ENCODE measurements at places on chromosomes 1 and 21.

DNA sequence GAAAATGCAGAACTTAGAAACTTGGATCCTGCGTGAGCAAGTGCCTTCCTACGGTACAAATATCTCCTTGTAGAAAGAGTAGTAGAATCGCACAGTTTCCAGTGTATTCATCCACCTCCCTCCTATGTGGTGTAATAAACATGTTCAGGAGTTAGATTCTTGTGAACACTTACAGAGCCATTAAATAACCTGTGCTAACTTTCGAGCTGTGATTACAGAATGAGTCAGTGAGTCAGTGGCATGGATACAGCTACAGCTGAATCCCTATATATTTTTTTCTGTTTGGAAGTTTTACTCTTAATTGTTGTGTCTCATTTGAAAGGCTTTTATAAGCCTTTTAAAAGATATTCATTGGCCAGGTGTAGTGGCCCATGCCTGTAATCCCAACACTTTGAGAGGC, 148.7 kb downstream of the EDEM3 start:
- DNase-seq, result no peak

DNA sequence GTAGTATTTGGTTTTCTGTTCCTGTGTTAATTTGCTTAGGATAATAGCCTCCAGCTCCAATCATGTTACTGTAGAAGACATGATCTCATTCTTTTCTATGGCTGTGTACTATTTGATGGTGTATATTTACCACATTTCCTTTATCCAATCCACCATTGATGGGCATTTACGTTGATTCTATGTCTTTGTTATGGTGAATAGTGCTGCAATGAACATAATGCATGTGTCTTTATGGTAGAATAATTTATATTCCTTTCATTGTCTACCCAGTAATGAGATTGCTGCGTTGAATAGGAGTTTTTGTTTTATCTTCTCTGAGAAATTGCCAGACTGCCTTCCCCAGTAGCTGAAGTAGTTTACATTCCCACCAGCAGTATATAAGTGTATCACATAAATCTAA, 538.8 kb downstream of the LRRIQ3 start:
- DNase-seq, result no peak

- DNase-seq, result no peak
Observed at GRCh38 chr1:1164701-1165451, 8.8 kb upstream of the TTLL10 start.

GRCh38 chr21:42230178-42230577, 11.2 kb downstream of the ABCG1 start:
- DNase-seq, result no peak

DNA sequence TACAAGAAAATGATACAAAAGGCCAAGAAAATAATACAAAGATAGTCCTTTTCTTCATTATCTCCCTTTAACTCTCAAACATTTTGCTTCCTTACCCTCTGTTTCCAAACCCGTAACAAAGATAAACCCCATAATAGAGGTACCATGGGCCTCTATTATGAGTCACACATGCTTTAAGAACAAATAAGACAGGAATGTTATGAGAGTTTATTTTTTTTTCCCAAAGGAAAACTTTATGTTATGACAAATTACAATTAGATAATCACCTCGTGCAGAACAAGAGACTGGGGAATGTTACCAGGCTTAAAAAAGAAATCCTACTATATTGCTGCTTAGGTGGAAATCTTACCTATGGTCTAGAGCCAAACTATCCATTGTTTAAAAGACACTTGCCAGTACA, 272.0 kb downstream of the BRINP3 start:
- no peak for DNase-seq

DNA sequence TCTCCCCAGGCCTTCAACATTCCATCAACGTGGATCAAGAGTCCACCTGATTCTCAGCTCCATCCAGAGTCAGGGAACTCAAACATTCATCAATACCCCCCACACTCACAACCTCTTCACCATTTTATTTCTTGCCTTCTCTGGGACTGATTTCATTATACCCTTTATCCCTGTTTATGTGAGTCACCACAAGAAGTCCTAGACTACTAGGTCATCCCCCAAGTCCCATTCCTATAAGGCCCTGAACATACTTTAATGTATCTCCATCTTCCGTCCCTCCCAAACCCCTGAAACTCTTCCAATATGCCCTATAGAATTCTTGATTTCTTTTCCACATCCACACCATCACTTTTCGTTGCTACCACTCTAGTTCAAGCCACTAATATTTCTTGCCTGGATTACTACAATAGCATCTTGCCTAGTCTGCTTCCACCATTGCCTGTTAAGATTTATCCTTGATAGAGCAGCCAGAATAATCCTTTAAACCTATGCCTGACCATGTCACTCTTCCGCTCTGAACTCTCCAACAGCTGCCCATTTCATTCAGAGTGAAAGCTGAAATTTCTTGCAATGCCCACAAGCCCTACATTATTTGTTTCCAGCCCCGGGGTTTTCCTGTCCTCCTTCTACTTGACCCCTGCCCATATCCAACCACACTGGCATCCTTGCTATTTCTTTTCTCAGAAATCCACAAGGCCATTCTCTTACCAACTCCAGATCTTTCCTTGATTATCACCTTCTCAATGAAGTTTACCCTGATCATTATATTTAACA, 9.4 kb upstream of the SAMD13 start:
- no peak for DNase-seq

DNA sequence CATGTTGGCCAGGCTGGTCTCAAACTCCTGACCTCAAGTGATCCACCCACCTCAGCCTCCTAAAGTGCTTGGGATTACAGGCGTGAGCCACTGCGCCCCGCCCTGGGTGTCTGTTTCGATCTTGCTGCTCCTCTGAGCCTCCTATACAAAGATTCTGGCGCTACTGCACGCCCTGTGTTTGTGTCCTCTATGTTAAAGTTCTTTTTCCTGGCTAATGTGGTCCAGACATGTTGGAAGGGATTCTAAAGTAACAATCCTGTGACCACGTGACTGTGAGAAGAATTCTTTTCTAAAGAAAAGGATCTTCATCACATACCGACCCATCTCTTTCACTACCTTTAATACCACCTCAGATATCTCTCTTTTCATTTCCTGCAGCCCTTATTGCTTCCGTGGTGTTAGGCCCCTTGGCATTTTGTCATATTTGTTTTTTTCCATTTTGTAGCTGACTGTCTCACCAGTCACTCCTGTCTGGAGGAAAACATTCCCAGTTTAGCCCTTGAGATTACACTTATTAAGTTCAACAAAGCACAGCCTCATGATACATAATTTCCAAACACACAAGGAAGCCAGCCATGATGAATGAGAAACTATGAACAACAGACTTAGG, 27.2 kb upstream of the ENO1 start:
- DNase-seq, result no peak

GRCh38 chr1:237891979-237892378, 1.3 kb upstream of the ZP4 start:
- no peak for DNase-seq

- no peak for DNase-seq
Observed at GRCh38 chr1:91007827-91008226, 14.0 kb downstream of the ZNF644 start.

DNA sequence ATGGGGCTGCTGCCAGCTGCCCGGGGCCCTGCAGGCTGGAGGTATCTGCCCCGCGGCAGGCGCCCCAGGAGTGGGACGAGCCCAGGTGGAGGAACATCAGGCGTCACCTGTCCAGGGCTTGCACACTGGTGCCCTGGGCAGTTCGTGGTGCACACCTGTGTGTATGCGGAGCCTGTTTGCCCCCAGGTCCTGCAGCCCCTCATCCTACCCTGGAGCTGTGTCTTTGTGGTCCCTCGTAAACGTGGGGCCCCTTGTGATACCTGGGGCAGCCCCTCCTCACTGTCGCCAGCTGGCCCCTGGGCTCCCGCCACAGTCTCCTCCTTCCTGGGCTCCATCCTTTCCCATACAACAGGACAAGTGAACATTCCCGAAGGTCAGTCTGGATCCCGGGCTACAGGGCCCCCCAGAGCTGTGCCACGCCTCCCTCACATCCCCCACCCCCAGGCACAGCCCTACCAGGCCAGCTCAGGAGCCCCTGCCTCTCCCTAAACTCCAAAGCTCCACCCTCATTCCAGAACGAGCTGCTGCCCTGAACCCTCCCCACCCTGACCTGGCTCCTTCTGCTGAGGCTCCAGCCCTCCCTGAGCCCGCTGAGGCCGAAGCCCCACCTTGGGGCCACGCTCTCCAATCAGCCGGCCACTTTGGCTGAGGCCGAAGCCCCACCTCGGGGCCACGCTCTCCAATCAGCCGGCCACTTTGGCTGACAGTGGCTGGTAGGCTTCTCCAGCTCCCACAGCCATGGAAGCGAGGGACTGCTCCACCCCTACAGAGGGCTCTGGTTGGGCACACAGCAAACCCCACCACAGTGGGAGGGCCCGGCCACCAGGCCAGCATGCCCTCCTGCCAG, 42.6 kb downstream of the UBE2G2 start:
- no peak for DNase-seq

DNA sequence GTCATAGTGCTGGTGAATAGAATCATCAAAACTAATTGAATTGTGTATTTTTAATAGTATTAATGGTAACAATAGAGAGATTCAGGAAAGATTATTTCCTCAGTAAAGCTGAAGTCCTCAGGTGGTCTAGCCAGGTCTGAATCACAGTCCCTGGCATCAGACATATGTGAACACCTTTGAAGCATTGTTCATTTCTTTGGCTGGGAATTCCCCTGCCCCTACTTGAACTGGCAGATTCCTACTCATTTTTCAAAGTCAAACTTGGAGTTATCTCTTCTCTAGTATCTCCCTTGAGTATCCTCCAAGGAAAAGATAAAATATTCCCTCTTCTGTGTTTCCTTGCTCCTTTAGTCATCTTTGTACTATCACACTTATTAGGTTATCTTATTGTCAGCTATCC, 759.8 kb downstream of the ADGRL2 start:
- DNase-seq, result no peak
